ENCODE measurements at places on chromosomes 12 and 14.
A peak's percentile ranks its signal among the peaks of the same experiment; 100 is the strongest.

- DNase-seq, result peak; percentile 95
Measured at GRCh38 chr12:112013601-112014402, 576 bp downstream of the ERP29 start.

GRCh38 chr12:122403115-122403770, 19.2 kb downstream of the CLIP1 start:
- DNase-seq, result no peak

DNA sequence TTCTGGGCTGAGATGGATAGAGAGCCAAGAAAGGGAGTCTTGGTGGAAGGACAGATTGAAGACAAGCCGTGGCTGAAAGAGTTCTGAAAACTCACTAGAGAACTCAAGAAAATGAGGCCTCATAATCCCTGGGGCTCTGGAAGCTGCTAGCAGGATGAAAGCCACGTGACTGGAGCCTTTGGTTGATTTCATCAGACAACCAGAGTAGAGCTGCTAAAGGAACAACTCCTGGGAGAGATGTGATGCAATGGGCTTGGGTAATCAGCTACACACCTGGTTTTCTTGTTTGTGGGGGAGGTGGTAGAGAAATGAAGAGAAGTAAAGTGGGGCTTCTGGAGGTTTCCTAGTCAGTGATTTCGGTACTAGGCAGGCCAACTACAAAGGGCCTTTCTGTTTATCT, 13.4 kb downstream of the CSRNP2 start:
- DNase-seq, result peak; percentile 77

DNA sequence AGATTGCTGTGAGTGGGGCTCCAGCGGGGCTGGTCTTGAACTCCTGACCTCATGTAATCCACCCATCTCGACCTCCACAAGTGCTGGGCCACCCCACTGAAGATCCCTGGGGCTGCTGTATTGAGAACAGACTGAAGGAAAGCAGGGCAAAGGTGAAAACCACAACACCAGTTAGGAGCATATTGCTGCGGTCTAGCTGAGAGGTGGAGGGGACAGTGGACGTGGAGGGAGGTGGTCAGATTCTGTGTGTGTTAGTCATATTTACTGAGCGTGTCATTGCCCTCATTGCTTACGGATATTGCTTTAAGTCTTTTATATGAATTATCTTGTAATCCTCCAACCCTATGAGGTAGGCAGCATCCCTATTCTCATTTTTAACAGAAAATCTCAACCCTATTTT, 69.0 kb upstream of the OVCH1 start:
- DNase-seq, result no peak

DNA sequence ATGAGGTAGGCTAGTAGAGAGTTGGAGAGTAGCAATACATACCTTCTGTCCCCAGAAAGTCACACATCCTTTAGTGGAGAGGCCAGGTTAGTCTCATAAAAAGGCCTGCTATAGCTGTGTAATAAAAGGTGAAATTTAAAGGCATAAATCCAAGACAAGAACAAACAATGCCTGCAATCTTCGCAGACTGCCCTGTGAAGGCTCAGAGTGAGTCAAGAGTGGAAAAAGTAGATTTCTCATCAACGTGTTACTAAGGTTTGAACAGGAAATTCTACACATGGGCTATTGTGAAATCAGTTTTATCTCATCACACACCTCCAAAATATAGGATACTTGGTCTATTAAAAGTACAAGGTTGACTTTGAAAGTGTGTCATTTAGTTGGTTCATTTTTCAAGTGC, at the start of gene KLRC1:
KLRC1 (minus strand) TSS at position 222 of the 400 bp plus-strand sequence. CDS start 2,221 bp downstream, outside the sequence.
- no peak for DNase-seq

DNA sequence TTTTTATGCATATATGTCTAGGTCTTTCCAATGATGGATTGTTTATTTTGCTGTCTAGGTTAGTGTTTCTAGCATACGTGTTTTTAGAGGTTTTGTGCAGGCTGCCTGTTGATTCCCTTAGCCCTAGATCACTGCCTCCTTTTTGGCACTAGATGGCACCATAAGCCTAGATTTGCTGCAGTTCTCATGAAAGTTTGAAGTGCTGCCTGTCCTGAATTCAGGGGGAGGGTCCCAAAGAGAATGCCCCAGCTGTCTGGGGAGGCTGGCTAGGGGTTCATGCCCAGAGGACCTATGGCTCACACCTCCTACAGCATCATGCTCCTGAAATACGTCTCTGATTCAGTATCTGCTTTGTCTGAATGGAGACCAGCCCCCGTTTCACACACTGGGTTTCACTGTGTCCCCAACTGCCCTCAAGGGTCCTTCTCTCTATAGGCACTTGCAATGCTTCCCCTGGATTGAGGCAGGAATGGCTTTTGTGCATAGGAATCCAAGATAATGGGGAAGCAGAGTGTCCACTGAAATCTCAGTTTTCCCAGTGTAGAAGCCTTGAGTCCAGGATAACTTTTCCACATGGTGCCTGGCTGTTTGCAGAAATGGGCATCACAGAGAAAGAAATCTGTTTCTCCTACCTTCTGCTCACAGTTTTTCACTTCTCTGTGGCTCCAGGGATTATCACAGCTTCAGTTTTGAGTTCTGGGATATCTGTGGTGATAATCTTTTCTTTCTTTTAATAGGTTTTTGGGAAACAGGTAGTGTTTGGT, 14.2 kb upstream of the TXNRD1 start:
- peak; percentile 83 for DNase-seq

DNA sequence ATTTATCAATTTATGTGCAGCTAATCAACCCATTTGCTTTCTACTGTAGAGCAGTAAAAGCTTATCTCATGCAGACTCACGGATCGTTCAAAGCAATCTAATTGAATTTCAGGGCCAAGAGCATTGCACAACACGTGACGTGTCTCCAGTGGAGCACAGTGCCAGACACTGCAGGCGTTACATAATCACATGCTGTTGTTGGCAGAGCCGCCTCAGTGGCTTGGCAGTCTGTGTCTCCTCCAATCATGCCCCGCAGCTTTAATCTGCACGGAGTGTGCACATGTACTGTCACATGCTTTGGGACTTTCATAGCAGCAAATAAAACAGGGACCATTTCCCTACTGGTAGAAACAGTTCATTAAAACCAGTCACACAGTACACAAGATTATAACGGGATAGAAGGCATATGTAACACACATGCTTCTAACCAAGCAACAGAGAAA, 309.3 kb downstream of the ITPR2 start:
- DNase-seq, result peak; percentile 100

GRCh38 chr12:106291342-106291741, 11.2 kb upstream of the TCP11L2 start:
- DNase-seq, result no peak

GRCh38 chr14:55412676-55413075, 1.0 kb upstream of the ATG14 start:
- no peak for DNase-seq

- DNase-seq, result no peak
Measured at GRCh38 chr14:93926245-93926872, 785 bp upstream of the FAM181A start.

GRCh38 chr14:34964977-34965764, 17.6 kb upstream of the SRP54 start:
- DNase-seq, result peak; percentile 15

DNA sequence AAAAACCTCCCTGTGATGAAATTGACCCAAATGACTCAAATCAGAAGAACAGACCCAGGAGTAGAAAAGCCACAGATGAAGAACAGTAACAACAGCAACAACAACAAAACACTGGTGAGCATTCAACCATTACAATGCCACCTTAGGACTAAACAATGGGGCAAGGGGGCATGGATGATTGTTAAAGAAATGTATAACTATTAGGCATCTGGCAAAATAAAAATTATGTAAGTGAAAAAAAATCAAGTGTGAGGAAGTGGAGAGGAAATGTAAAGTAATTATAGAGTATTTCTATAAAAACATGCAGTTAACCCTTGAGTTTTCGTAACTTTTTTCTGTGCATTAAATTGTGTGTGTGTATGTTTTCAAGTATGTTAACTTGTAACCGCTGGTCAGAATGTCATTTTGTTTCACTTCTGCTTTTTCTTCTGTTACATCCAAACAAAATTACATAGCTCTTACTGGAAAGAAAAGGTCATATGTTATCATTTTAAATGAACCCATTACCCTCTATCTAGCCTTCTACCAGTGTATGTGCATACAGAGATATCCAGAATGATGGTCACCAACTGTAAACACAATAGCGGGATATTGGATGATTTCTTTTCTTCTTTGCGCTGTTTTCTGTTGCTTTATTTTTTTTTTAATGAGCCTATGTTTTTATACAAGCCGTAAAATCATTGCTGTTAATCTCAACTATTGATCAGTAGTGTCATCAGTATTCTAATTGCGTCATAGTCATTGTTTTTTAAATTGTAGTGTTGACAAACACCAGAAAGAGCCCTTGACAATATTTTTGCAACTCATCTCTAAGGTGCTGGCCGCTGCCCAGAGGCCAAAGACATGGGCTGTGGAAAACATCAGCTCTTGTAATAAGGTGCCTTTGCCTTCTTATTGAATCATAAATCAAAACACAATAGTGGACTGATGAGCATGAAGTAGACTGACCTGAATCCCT, 170.6 kb downstream of the CRADD start:
- peak; percentile 87 for DNase-seq

GRCh38 chr14:29216268-29217232, 450.0 kb downstream of the FOXG1 start:
- peak; percentile 1 for DNase-seq

DNA sequence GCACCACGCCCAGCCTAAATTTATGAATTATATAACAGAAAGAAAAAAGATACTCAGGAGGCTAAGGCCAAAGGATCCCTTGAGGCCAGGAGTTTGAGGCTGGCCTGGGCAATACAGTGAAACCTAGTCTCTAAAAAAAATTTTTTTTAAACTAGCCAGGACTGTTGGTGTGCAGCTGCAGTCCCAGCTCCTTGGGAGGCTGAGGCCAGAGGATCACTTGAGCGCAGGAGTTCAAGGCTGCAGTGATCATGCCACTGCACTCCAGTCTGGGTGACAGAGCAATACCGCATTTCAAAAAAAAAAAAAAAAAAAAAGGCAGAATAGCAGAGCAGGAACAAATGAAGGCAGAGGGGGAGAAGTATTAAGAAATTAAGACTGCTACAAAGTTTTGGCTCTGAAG, 2.6 kb upstream of the PSMA6 start:
- DNase-seq, result no peak

- DNase-seq, result no peak
Measured at GRCh38 chr12:69024413-69024812, 91.4 kb upstream of the CPM start.

DNA sequence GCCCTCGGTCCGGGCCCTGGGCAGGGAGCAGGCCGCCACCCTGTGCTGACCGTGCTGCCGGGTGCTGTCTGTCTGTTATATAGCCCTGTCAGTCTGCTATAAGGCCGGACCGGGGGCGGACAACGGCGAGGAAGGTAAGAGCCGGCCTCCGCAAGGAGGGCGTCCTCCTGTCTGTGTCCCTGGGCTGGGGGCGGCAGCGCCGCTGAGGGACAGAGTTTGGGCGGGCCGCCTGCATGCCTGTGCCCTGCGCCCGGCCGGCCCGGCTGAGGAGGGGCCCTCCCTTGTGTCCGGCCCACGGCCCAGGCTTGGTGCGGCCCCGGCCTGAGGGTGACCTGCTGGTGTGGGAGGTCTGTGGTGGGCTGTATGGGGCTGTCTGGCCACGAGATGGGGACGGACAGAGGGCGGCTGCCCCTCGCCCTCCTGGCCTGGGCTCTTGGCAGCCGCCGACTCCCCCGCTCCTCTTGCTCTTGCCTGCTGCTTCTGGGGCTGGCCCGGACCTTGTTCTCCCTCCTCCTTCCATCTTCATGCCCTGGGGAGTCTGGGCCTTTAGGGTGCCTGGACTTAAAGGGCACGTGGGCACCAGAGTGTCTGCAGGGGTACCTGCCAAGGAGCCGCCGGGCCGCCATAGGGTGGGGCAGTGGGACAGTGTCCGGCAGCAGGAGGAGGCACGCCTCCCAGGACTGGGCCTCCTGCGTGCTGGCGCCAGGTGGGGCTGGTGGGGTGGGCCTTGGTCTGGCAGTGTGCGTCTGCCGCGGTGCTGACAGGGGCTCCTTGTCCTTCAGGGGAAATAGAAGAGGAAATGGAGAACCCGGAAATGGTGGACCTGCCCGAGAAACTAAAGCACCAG, 25.1 kb upstream of the CRIP2 start:
- no peak for DNase-seq

DNA sequence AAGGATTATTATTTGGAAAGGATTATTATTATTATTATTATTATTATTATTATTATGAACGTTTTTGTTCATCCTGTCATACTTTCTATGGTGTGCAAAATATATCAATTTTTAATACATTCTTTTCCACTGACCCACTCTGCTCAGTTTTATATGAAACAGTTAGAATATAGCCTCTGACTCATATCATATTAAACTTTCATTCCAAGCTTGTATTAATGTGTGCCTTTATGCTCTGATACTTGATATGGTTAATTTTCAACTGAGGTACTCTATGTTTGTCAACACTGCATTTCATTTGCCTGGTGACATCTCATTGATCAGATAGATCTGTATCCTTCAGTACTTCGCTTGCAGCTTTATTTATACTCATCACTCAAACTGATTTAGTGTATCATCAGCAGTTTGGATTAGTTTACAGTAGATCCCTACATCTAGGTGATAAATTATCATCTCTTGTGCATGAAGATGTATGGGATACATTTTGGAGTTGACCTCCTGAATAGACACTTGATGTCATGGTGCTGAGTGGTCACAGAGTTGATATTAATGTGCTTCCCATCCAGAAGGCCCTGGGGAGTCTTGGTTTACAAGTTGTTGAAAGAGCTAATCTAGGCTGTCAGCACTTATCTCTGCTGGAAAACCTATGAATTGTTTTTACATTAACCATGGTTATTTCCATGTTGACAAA, 271.8 kb downstream of the TRHDE start:
- DNase-seq, result no peak

DNA sequence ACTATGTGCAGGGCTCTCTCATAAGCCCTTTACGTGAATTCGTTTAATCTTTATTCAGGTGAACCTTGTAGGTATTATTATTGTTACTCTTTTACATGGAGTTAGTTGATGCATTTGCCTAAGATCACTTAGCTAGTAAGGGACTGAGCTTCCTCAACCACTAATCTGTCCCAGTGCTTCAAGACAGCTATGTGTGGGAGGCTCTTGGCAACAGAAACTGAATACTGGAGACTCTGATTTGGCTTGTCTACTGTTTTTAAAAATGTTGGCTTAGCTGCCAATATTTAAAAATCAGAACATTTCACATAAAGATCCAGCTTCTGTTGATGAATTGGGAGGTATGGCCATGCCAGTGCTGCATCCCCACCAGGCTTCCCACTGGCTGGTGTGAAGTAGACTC, 6.8 kb downstream of the KNTC1 start:
- DNase-seq, result no peak

DNA sequence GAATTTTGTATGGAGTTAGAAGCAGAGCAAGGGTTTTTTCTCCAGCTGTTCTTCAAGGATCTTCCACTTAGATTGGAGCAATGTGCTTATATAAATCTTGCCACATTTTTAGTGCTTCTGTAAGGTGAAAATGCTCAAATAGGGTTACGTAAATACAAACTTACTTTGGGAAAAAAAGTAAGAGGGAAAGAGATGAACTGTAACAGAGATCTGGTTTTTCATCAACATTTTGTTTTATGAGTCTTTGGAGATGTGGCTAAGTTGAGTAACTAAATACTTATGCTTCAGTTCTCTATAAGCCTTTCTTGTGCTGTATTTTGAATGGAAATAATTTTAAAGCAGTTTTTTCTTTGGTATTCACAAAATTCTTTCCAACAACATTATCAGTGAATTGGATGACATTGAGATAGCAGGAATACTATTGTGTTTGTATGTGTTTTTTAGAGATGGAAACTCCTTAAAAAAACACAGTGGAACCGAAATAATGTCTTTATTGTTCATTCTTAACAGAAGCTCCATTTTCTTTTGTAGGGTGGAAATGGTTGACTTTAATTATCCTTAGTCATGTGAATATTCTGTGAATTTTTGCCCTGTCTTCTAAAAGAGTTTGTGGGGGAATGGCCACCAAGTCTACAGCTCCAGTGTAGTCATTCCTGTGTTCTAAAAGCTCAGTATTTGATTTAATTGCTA, 45.7 kb downstream of the NPAS3 start:
- DNase-seq, result no peak
